Dermis blood vessel endothelial cell (primary cell): ENCODE measurements at places on chromosomes 2 and 18.

GRCh38 chr2:98565941-98566340 lies 42.4 kb downstream of the COA5 start:
- DNase-seq: no peak

- DNase-seq: no peak
These were observed 67.8 kb upstream of the SLC9A2 start for GRCh38 chr2:102551329-102552096.

GRCh38 chr2:134410831-134411231 lies 157.0 kb downstream of the MGAT5 start:
- DNase-seq: peak; percentile 44

DNA sequence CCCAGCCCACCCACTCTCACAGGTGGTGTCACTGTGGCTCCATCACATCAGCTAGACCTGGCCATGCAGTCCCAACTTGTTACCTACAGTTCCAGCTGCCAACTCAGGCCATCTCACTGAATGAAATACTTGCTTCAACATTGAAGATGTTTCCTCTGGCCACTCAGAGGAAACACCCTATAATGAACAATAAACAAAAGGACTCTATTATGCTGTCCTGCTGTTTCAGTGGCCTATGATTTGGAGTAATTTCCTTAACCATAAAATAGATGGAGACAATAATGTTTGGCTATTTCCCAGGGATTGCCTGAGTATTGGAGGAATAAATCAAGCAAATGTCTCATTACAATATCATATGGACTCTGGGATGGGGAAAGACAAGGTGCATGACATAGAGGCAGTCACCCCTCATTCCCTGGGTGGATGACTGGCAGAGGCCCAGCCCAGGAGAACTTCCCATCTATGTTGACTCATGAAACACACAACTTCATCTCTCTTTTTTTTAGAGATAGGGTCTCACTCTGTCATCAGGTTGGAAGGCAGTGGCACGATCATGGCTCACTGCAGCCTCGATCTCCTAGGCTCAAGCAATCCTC lies 134.4 kb downstream of the TGIF1 start:
- peak; percentile 55 for DNase-seq

DNA sequence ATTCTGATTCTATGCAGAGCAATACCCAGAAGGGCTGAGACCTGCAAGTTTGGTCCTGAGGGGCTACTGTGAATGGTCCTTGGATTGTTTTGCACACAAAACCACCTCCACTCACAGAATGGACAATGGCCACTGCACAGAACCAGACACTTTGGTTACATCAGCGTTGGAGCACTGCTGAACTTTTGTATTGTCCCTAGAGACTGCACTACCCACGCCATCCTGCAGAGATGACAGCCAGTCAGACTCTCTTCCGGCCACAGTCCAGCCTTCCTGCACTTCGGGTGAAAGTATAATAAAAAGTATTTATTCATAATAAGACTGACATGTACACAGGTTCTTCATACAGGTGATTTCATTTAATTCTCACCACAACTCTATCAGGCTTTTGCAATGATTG lies 35.7 kb downstream of the CELF4 start:
- no peak for DNase-seq

DNA sequence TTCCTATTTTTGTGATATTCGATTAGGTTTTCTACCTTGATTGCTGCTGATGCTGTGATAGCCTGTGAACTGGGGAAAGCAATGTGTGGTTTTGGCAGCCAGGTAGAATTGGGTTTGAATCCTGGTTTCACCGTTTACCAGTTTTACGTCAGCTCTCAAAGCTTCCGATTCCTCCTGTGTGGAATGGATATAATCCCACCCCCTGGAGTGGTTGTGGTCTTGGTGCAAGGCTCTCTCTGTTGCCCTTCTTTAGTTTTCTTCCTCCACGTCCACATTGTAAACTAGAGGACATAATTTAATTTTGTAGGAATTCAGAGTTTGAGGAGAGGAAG lies 45.0 kb downstream of the PHLPP1 start:
- DNase-seq: no peak
